ENCODE measurements at places on chromosomes 12 and 14.

DNA sequence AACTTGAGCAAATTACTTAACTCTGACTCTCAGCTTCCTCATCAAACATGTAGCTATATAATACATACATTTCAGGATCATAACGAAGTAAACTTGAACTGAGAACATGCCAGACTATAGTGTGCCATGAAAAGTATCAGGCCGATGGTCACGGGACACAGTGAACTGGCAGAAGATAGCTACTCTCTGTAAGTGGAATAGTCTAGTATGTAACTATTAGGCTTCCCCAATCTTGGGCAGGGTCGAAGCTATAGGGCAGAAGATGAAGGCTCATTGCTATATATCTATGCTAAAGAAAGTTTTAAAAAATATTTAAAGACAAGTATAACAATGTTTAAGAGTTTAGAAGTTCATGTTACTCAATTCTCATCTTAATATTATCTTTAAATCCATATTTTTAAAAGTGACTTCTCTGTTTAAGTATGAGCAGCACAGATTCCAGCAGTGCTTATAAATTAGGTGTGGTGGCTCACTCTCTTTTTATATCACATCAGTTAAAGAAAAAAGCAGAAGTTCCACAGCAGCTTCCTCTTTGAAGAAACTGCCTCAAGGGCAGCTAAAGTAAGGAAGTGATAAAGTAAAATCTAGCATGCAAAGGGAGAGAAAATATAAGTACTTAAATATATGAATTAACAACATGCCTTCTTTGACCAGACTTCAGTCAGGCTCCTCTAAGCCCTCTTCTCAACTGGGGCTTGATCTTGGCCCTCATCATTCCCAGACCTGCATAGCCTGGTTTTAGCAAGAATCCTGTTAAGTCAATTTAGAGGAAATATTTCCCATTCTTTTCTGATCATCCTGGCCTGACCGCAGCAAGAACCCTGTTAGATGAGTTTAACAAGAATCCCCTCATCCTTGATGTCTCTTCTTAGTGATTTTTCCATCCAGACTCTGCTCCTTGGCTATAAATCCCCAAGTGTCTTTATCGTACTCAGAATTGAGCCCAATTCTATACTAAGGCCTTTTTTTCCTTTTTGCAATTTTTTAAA is 8.4 kb upstream of the GLIPR1 start:
- no peak for DNase-seq

DNA sequence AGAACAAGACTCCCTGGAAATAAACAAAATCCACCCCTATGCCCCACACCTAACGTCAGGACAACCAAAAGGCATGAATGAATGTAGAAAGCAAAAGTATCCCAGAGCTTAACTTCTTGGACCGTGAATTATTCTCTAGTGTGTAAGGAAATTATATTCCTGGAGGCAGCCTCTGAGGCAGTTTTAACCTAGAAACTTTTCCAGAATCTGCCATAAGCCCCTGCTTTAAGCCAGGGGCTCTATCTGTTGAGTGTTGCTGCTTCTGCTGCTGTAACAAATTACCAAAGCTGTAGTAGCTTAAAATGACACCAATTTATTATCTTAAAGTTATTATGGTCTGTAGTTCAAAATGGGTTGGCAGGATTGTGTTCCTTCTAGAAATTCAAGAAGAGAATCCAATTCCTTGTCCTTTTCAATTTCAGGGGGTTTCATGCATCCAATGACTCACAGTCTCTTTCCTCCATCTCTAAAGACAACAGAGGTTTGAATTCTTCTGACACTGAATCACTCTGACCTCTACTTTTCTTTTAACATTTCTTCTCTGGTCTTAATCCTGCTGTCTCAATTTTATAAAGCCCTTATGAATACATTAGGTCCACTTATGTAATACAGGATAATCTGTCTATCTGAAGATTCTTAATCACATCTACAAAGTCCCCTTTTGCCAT is 242.7 kb downstream of the ATXN7L3B start:
- no peak for DNase-seq

DNA sequence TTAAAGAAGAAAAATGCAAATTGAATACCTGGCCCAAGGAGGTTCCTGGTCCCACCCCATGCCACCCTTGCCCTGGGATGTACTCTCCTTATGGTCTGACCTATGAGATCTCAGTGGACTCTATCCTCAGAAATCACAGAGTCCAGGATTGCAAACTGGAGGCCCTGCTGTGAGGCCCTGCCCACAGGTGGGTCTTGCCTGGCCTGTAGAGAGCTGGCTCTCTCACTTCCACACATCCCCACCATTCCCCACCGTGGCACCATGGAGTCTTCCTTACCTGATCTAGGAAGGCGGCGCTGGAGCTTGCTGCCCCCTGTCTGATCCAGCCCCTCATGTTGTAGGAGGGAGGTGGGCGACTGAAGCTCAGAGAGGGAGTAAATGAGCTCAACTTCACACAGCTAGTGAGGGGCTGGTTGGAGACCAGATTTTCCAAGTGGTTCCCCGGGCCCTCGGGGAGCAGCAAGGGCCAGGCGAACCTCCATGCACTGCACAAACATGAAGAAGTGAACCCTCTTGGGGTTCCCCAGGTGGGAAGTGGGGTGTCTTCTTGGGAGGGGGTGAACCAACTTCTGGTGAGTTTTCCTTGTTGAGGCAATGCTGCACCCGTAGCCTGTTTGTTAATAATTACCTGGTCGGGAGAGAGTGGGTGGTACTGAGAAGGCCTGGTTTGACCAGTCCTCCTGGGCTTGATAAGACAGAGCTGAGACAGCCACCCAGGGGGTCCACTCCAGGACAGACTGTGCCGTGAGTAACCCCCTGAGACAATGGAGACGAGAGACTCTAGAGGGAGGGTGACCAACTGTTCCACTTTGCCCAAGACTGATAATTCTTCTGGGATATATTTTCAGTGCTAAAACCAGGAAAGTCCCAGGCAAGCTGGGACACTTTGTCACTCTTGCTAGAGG is at the start of gene SERPINA4:
Gene SERPINA4 (plus strand): TSS at position 692 of the 905 bp plus-strand sequence. CDS start 2,041 bp downstream, outside the sequence.
- DNase-seq: no peak

DNA sequence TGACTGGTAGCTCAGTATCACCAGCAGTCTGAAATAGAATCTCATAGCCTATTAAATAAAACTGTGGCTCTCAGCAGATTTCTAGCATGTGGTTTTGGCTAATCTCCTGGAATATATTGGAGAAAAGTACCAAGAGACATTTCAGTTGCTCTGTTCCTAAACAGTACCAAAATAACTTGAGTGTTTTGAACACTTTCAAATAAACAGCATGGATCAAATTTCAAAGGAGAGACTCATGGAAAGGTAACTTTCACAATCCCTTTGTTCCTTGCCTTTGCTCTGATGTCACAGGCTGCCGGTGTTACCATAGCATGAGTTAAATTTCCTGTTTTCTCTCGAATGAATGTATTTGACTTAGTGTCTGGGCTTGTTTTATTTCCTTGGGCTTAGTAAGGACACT is 3.4 kb downstream of the ARG2 start:
- no peak for DNase-seq

GRCh38 chr12:71704920-71705319 is 19.0 kb downstream of the TMEM19 start:
- DNase-seq: no peak

DNA sequence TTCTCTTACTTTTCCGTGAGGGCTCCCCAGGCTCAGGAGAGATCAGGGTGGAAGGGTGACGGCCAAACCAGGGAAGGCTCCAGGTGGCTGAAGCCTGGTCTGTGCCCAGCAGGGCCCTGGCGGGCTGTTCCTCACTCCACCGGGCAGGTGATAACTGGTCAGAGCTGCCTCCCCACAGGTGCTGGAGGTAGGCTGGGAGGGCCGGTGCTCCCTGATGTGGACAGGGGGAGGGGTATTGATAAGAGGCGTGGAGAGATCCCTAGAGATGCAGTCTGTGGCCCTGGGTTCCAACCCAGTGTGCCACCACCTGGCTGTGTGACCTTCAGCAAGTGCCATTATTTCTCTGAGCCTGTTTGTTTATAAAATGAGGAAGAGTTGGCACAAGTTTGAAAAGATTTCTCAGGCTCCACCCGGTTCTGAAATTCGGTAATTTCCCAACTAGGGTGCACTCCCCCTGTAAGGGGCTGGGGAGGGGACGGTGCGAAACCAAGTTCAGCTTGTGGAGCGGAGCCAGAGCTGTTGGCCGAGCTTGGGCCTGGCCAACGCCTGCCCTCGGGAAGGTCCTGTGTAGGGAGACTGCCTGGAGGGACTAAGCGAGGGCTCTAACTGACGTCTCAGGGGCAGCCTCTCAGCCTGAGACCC is 1.0 kb upstream of the NR4A1 start:
- peak; percentile 57 for DNase-seq

GRCh38 chr12:95640516-95640915 is 89.2 kb upstream of the USP44 start:
- no peak for DNase-seq

- no peak for DNase-seq
Measured at GRCh38 chr12:107395817-107396216, 289.8 kb upstream of the PWP1 start.

DNA sequence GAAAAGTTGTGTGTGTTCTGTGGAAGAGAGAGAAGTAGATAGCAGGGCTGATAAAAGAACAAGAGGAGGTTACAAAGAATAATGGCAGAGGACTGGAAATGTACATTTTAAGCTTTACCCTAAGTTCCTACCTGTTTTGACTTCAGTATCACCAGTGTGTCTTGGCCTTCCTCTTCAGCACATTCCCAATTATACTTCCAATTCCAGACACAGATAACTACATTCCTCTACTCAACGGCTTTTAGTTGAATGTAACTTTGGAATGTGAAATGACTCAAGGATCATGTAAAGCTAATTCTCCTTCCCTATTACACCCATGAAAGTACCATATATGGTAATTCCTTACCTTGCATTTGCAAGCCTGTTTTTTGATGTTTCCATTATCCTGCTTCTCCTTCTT is 5.0 kb downstream of the MGST1 start:
- DNase-seq: no peak

GRCh38 chr12:39012870-39013269 is 107.5 kb upstream of the CPNE8 start:
- DNase-seq: no peak

- DNase-seq: no peak
Measured at GRCh38 chr14:54804538-54805041, 98.0 kb downstream of the GCH1 start.

- no peak for DNase-seq
Measured at GRCh38 chr12:56042843-56043242, 1.1 kb downstream of the RPS26 start.

DNA sequence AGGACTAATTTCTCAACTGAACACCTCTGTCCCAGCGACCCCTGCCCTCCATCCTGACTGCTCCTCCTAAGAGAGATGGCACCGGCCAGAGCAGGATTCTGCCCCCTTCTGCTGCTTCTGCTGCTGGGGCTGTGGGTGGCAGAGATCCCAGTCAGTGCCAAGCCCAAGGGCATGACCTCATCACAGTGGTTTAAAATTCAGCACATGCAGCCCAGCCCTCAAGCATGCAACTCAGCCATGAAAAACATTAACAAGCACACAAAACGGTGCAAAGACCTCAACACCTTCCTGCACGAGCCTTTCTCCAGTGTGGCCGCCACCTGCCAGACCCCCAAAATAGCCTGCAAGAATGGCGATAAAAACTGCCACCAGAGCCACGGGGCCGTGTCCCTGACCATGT is 756 bp downstream of the RNASE7 start:
- DNase-seq: no peak

DNA sequence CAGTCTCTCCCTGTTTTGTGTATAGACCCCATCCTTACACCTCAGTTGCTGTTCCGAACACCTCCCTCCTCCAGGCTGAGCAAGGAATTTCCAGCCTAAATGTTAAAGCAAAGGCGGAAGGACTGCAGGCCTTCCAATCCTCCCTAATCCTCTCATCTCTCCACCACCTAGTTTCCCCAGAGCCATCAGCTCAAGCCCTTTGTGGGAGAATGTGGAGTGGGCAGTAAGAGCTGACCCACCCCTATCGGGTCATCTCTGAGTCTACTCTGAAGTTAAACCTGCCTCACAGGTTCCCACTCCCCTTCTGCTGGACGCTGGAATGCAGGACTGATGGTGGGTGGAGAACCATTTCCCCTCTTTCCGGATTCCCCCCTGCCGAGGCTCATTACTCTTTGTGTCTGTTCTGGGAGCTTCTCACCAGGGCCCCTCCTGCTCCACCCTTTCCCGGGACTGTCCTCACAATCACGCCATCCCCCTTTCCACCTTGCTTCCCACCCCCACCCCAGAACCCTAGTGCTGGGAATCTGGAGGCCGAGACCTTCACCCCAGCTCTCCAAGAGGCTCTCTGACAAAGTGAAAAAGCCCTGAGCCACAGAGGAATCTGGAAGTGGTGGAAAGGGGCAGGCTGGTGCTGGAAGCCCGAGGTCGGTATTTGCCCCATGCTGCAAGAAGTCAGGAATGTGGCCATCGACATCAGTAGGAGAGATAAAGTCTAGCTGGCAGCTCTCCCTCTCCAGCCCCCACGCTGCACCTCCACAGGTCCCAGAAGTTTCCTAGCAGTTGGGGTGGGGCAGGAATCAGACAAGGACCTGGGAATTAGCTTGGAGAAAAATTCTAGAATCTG is 3.3 kb upstream of the KRT18 start:
- DNase-seq: peak; percentile 74

DNA sequence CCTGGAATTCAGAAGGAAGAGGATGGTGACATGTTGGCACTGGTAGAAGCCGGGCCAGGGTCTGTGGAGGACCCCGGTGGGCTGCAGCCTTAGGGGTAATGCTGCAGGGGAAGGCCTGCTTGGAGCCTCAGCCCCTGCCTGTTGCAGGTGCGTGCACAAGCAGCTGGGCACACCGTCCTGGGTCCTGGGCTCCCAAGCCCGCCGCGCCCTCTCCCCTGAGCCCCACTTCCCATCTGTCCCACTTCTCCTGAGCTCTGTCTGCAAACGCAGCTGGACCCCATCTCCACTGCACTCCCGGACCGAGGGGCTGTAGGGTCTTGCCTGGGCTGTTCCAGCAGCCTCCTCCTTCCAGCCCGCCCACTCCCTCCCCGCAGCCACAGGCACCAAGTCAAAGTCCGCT is 116.8 kb downstream of the GLT1D1 start:
- DNase-seq: no peak

DNA sequence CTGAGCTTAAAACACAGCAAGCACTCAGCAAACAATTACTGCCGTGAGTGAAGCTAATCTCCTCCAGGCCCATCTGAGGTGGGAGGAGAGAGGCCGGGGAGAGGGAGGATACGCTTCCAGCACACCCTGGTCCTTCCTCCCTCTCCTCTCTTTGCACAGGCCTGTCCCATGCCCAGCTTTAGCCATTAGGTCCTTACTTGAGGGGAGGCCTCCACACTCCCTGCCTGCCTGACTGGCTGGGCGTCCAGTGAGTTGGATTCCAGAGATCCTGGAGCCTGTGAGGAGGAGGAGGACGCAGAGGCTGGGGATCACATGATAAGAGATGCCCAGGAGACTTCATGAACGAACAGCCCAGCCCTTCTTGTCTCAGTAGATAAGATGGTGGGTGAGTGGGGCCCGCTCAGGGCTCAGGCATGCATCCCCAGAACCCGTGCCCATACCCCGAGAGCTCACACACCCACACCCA is 65.1 kb upstream of the NCOR2 start:
- DNase-seq: no peak

DNA sequence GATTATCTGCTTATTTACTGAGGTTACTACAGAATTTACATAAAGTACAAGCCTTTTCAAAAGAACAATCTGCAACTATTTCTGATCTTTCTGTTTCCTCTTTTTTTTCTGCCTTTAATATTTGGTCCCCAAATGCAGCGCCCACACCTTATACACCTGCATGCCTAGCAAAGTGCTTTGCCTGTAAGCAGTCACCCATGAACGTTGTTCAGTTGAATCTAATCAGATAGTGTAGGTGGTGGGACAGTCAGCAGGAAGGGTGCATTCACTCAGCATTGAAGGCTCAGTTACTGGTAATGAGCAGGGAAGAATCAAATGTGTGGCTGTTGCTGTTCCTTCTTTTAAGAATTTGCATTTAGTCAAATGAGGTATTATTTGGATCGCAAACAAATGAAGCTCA is 108.4 kb downstream of the GPR135 start:
- DNase-seq: no peak

GRCh38 chr14:68440820-68441219 is 352.0 kb downstream of the ZFP36L1 start:
- no peak for DNase-seq

All from H1 (cell line).